ENCODE measurements at places on chromosomes 5 and 9. TPM values are rescaled to one million over a fixed set of nuclear protein-coding genes. Genes with fewer than 3 reads are reported as not detected.

GRCh38 chr9:81665322-81665871, 23.9 kb downstream of the TLE1 start:
- no peak for DNase-seq
- no peak overlapping the region for H3K27ac ChIP-seq
- no peaks in the 10 kb centered on the region for H3K27me3 ChIP-seq
- H3K36me3 ChIP-seq, result no peaks in the 10 kb centered on the region
- H3K4me1 ChIP-seq, result peaks cover 27% of the 10 kb centered on the region

DNA sequence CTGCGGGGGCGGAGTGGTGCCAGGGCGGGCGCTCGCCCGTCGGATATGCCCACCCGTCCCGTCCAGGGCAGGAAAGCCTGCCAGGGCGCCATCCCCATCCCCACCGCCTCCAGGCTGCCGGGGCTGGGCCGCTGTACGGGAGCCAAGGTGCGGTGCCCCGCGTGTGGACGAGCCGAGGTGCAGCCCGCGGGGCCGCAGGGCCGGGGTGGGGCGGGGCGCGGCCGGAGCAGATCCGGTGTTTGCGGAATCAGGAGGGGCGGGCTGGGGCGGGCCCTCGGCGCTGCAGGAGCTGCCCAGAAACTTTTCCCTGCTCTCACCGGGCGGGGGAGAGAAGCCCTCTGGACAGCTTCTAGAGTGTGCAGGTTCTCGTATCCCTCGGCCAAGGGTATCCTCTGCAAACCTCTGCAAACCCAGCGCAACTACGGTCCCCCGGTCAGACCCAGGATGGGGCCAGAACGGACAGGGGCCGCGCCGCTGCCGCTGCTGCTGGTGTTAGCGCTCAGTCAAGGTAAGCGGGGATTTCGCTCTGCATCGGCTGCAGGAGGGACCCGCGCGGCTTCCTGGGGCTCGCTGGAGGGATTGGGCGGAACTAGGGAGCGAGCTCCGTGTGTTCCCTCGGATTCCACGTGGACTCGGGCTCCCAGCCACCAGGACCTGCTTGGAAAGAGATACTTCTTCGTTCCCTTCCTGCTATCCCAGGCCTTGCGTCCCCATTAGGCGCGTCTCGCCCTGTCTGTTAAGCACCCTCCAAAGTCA, at the start of gene ITGA2:
Gene ITGA2 (plus strand): TSS at position 328 of the 756 bp plus-strand sequence. CDS start 117 bp downstream, at position 445.
- no peak within 1 kb of the TSS for H3K27ac ChIP-seq
- peaks cover 1% of the 10 kb centered on the region for H3K36me3 ChIP-seq
- peaks cover 11% of the 10 kb centered on the region for H3K27me3 ChIP-seq

SH3PXD2B gene
- total RNA-seq, result 48.9 TPM

GPR150 gene
- 0.33 TPM for total RNA-seq

DNA sequence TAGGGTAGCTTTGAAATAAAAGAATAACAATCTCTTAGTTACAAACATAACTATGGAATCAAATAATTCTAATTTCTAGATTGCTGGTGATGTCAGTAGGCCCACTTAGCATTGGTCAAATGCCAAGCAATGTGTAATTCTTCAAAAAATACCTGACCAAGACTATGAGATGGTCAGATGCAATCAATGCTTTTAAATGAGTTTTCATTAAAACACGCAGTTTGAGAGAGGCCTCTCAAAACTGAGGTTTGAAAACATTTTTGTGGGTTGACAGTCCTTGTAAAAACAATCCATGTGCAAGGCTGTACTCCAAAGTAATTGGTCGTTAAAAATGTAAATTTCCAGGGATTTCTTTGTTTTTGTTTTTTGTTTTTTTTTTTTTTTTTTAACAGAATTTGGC, 1.2 kb upstream of the RLN2 start:
- no peaks in the 10 kb centered on the region for H3K4me1 ChIP-seq
- no peak for DNase-seq
- no peak overlapping the region for H3K27ac ChIP-seq
- no peak overlapping the region for H3K4me3 ChIP-seq
- peaks cover 2% of the 10 kb centered on the region for H3K36me3 ChIP-seq

RMND5B gene
- total RNA-seq, result 24.4 TPM

GRCh38 chr5:103245761-103246160, 12.8 kb upstream of the MACIR start:
- no peaks in the 10 kb centered on the region for H3K36me3 ChIP-seq
- H3K4me3 ChIP-seq, result no peak overlapping the region
- no peaks in the 10 kb centered on the region for H3K4me1 ChIP-seq
- DNase-seq, result no peak
- no peak overlapping the region for H3K27ac ChIP-seq

DNA sequence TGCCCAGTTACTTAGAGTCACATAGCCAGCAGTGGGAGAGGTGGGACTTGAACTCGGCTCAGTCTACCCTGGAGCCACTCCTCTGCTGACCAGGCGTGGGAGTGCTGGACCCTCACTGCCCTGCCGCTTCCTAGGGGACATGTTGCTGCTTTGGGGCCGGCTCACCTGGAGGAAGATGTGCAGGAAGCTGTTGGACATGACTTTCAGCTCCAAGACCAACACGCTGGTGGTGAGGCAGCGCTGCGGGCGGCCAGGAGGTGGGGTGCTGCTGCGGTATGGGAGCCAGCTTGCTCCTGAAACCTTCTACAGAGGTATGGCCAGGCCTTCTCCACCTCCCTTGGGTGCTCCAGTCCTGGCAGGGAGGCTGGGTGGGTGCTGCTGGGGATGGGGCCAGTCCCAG, 3.4 kb upstream of the CACFD1 start:
- H3K36me3 ChIP-seq, result no peaks in the 10 kb centered on the region
- H3K4me3 ChIP-seq, result no peak overlapping the region
- DNase-seq, result no peak
- peaks cover 15% of the 10 kb centered on the region for H3K4me1 ChIP-seq

HEMGN gene
- not detected for total RNA-seq

Measured in chondrocyte (in vitro differentiated cells).